ENCODE measurements at places on chromosomes 5 and 9.
A peak's percentile ranks its signal among the peaks of the same experiment; 100 is the strongest.

DNA sequence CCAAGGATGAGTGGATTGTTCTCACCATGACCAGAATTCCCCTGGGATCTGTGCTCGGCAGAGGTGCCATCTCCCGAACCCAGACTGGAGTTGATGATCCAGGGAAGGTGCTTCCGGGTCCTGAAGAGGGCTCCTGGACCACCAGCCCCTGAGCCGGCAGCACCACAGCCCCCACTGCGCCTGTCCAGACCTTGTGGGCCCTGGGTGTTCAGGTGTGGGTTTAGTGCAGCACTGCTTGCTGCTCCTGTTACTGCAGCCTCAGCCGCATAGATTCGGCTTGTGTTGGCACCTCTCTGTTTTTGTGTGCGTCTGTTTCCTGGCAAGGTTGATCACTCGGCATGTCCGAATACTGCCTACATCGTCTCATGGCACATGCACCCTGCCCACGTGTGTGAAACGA lies 16.3 kb upstream of the NPM1 start:
- DNase-seq: no peak

DNA sequence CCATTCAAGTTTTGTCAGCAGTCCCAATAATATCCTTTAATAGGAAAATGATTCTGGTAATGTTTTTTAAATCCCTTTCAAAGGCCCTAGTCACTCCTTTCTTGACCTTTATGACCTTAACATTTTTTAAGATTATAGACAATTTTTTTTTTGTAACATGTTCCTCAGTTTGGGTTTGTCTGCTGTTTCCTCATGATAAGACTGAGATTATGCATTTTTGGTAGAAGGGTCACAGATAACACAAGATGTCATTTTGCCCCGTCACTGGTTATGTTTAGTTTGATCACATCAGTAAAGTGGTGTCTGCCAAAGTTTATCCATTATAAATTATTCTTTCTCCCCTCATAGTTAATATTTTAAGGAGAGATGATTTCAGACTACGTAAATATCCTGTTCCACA lies 16.0 kb upstream of the PTPDC1 start:
- no peak for DNase-seq

- DNase-seq: peak; percentile 63
Measured at GRCh38 chr5:138545919-138546562, 3.0 kb upstream of the ETF1 start.

DNA sequence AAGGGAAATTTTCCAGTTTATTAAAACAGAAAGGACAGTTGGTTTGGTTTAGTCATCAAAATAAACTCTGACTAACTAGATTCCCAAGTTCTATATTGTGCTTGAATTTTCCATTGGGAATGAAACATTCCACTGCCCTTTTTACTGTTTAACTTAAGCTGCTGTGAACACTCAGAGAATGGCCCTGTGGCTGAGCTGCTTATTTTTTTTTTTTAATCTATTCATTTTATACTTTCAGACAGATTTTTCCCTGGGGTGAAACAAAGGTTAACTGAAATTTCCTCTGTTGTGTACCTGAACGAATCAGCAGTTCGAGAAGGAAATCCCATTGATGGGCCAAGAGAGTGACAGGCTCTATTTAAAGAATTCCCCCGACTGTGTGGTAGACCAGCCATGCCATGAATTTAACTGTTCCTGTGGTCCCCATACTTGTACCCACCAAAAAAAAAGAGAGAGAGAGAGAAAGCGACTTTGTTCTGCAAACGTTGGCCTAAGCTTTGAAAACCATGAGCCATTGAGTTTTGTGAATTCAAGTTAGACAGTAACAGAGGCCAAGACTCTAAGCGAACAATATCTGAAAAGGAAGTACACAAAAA lies 138.7 kb upstream of the GRHPR start:
- DNase-seq: peak; percentile 14

DNA sequence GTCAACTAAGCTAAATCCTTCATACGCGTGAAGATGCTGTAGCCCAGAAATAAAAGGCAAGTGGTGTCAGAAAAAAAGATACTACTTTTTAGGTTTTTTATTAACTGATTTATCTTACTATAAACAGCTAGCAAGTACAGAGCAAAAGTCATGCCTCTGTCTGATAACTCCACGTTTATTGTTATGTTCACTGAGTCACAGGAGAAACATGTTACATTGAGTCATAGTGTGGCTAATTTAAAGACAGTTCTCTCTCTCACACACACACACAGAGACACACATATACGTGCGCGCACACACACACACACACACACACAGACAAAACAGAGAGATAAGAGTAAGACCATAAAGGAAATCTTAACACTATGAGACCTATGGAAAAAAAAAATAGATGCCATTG lies 770.0 kb upstream of the CDH10 start:
- DNase-seq: no peak

DNA sequence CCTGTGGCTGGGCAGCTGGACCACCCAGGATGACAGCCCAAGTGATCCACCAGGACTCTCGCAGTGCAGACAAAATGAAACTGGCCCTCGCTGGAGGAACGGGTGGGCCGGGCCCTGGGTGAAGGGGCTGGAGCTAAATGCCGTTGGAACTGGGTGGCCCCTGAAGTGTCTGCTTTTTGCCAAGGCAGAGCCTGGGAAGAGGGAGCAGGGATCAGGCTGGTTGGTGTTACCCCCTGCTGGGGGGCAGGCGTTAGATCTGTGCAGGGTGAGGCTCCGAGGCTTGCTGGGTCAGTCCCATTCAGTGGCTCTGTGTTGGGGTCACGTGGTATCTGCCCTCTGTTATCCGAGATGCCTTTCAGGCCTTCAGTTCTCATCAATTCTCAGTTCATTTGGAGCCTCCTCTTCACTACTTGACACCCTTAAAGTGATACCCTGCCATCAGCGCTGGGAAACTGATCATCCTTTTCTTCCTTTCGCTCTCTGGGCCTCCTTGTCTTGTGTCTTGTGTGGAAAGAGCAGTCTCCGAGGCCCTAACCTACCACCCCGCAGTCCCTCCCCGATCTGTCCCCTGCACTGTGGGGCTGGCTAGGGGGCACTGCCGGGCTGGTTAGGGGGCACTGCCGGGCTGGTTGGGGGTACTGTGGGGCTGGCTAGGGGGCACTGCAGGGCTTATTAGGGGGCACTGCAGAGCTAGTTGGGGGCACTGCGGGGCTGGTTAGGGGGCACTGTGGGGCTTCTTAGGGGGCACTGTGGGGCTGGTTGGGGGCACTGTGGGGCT lies 37.3 kb downstream of the COL5A1 start:
- no peak for DNase-seq

DNA sequence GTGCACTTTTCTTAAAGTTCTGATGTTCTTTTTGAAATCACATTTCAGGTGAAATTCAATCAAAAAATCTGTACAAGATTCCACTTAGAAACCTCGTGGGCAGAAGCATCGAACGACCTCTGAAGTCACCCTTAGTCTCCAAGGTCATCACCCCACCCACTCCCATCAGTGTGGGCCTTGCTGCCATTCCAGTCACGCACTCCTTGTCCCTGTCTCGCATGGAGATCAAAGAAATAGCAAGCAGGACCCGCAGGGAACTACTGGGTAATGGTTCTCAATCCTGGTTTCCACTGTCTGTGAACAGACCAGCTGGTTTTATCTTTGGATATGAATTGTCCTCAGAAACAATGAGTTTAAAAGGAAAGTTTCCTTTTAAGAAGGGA lies 8.1 kb upstream of the SLC2A8 start:
- no peak for DNase-seq

DNA sequence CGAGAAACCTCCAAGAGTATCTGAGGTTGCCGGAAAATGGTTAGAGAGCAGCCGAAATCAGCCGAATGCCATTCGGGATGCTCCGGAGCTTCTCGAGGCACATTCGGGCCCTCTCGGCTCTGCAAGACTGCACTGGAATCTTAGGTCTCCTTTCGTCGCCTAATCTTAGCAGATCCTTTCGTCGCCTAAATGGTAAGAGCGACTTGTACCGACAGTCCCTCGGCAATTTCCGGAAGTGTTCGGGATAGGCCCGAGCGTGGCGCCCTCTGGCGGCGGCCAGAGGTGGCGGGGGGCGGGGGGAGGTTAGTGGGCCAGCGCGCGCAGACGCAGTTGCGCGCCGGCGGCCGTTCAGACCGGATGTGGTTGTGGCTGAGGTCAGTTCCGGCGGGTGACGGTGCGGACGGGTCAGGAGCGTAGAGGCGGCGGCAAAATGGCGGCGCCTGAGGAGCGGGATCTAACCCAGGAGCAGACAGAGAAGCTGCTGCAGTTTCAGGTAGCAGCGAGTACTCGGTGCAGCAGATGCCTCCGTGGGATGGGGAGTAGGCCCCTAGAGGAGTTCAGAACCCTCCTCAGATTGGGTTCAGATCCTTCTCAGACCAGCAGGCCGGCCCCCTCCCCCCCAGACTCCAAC lies at the start of gene FAF2:
TSS of gene FAF2 (plus strand) at position 408 of the 631 bp plus-strand sequence. CDS start at position 431, 23 bp downstream.
- peak; percentile 98 for DNase-seq

- no peak for DNase-seq
Measured at GRCh38 chr5:124365361-124365801, 381.1 kb downstream of the ZNF608 start.

- no peak for DNase-seq
Measured at GRCh38 chr5:89988998-89989655, 420.4 kb downstream of the CETN3 start.

GRCh38 chr9:120890320-120891244 lies 13.6 kb upstream of the PHF19 start:
- DNase-seq: peak; percentile 80

DNA sequence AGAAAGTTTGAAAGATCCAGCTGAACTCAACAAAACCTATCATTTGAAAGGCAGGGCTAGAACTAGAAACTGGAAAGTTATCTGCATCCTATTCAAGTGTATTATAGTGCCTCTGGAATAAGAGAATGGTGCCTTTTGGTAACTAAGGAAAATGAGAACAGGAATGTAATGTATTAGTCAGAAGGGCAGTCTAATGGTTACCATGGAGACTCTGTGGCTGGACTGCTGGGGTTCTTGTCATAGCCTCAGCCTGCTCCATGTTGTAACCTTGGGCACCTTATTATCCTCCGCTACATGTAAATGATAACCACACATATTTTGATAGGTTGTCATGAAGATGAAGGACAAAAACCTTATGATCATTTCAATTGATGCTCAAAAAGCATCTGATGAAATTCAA lies 24.6 kb upstream of the IFNB1 start:
- peak; percentile 20 for DNase-seq

DNA sequence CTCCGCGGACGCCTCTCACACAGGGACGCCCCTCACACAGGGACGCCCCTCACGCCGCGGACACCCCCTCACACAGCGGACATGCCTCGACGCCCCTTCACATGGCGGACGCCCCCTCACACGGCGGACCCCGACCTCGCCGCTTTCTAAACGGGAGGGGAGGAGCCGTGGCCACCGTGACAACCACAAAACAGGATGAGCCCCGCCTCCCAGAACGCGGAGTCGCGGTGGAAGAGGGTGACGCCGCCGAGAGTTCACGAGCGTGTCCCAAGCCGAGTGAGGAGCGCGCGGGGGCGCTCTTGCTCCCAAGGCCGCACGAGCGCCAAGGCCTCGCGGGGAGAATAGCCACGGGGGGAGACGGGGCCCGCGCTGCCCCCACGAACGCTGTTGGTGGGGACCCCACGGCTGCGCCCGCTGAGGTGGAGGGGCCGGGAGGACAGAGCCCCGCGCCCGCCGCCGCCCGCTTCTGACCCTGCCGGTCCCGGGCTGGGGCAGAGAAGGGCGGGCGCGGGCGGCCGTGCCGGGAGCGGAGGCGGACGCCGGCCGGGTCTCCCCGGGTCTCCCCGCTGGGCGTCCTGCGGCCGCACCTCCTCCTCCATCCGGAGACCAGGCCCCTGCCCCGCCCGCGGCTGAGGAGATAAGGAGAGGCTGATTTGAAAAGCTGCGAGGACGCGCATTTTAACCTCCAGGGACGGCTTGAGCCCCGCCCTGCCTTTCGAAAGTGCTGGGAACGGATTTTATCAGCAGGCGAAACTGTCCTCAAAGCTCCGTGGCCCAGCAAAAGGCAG lies 3.9 kb upstream of the NKD2 start:
- peak; percentile 27 for DNase-seq

GRCh38 chr5:59693492-59694309 lies 199.8 kb downstream of the PDE4D start:
- peak; percentile 93 for DNase-seq

DNA sequence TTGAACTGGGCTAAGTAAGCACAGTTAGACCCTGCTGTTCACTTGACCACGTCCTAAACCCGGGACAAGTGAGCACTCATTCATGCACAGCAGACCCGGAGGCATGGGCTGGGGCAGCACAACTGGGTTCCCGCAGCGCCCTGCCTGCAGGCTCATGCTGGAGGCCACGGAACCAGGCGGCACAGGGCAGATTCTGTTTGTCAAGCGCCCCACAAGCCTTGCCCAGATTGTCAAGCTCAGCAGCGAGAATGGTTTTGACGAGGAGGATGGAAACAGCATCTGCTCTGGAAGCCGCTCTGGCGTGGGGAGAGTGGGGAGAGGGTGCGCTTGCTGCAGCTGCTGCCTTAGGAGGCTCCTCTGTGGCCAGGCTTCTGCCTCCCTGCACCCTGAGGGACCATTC lies 32.7 kb downstream of the PRRT1B start:
- DNase-seq: no peak

DNA sequence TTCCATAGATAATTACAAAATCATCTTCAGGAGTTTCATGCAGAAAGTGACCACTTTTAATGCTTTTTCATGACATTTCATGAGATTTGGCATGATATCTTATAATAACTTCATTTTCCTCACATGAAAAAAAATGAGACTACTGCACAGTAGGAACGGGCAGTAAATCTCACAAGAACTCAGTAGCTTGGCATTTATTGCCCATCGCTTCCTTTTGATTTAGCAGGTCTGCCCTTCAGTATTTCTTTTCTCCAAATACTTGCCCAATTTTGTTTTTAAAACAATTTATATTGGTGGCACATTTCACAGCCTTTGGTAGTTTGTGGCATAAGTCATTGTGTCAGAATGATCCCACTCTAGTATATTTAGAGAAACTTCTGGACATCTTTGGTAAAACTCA lies 711.8 kb upstream of the CHD1 start:
- DNase-seq: no peak

DNA sequence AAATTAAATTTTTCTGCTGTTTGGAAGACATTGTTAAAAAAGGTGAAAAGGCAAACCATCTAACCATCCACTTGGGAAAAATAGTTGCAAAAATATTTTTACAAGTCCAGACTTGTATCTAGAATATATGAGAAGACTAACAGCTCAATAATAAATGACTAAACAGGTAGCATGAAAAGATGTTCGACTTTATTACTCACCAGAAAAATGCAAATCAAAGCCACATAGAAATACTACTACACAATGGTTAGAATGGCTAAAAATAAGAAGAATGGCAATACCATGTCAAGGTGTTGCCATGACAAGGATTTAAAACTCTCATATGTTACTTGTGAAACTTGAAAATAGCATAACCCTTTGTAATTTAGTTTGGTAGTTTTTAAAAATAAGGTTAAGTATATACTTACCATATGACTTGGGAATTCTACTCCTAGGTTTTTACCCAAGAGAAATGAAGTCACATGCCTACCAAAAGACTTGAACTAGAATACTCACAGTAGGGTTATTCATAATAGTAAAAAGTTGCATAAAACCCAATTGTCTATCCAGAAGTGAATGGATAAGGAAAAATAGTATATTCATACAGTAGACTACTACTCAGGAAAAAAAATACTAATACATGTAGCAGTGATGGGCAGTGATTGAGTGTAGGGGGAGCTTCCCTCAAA lies 93.8 kb downstream of the VPS13A start:
- DNase-seq: no peak
